ENCODE measurements at places on chromosomes 13 and 19.

- DNase-seq = no peak
- peak overlapping the region; percentile 18 for H3K4me3 ChIP-seq
- peaks cover 77% of the 10 kb centered on the region for H3K4me1 ChIP-seq
- no peaks in the 10 kb centered on the region for H3K27me3 ChIP-seq
- peak overlapping the region; percentile 91 for H3K27ac ChIP-seq
- peaks cover 32% of the 10 kb centered on the region for H3K36me3 ChIP-seq
These were observed 5.4 kb downstream of the KANK2 start for GRCh38 chr19:11191934-11192333.

DNA sequence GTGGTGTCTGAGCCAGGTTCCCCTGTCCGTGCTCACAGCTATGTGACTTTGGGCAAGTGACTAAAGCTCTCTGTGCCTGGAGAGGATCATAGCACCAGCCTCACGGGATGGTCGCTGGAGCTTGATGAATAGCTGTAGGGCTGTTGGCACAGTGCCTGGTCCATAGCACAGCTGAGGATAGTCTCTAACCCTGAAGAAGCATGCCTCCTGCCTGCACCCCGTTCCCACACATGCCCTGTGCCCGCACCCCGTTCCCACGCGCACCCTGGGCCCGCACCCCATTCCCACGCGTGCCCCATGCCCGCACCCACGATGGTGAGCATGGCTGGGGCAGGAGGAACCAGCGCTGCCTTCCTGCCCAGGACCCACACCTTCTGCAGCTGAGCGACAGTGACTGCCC is 63.7 kb upstream of the F7 start:
- H3K4me3 ChIP-seq = no peak overlapping the region
- H3K4me1 ChIP-seq = peaks cover 17% of the 10 kb centered on the region
- H3K27me3 ChIP-seq = no peaks in the 10 kb centered on the region
- H3K27ac ChIP-seq = peak overlapping the region; percentile 76
- no peaks in the 10 kb centered on the region for H3K36me3 ChIP-seq
- DNase-seq = no peak

- H3K27me3 ChIP-seq = no peaks in the 10 kb centered on the region
- no peak for DNase-seq
- no peaks in the 10 kb centered on the region for H3K4me1 ChIP-seq
- peaks cover 86% of the 10 kb centered on the region for H3K36me3 ChIP-seq
- no peak overlapping the region for H3K27ac ChIP-seq
- H3K4me3 ChIP-seq = no peak overlapping the region
These were observed 12.0 kb downstream of the KMT2B start for GRCh38 chr19:35729763-35730162.

GRCh38 chr19:11496391-11497163 is 9.1 kb downstream of the ZNF653 start:
- no peaks in the 10 kb centered on the region for H3K4me1 ChIP-seq
- DNase-seq = no peak
- no peaks in the 10 kb centered on the region for H3K27me3 ChIP-seq
- H3K36me3 ChIP-seq = peaks cover 12% of the 10 kb centered on the region

GRCh38 chr13:74256969-74257368 is 122.8 kb upstream of the KLF12 start:
- H3K27ac ChIP-seq = no peak overlapping the region
- no peak for DNase-seq
- H3K4me1 ChIP-seq = no peaks in the 10 kb centered on the region
- no peak overlapping the region for H3K4me3 ChIP-seq
- no peaks in the 10 kb centered on the region for H3K36me3 ChIP-seq

DNA sequence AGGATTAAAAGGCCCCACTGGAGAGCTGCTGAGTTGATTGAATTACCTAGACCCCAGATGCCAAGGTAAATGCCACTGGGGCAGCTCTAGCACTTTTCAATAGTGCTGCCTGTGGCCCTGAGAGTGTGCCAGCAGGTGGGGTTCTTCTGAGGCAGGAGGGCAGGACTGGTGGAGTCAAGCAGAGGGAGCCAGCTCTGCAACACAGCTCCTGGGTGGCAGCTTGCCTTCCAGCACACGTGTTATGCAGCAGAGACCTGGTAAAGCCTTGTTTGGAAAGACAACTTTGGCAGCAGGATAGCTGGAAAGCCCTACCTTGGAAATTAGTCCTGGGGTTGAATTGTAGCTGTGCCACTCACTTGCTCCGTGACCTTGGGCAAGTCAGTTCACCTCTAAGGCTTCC is 306.6 kb downstream of the ATP8A2 start:
- no peaks in the 10 kb centered on the region for H3K27me3 ChIP-seq
- H3K4me3 ChIP-seq = no peak overlapping the region
- no peaks in the 10 kb centered on the region for H3K4me1 ChIP-seq
- H3K36me3 ChIP-seq = no peaks in the 10 kb centered on the region

DNA sequence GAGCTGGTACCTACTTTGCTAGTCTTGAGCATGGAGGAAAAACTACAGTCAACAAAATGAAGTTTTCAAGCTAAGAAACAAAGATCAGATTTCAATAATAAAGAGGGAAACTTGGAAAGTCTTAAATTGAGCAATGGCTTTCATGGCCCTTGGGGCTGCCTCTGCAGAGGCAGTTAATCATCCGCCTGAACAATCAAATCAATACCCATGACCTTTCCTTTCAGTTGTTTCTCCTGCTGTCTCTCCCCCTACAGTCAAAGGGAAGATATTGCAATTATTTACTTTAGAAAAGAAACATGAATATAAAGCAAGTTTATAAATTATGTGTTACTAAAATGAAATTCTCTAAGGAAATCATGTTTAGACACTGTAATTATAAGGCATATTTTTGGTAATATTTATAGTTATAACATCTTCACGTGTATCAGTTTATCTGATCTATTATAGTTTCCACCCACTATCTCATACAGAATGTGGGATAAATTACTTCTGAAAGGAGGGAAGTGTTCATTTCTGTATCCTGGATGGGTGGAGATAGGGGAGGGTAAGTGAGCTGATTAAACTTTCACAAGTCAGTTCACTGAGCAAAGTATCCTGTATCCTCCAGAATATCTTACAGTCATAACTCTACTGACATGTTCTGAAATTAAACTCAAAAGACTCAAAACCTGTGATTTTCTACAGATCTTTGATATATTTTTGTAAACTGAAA is 72.4 kb upstream of the TSC22D1 start:
- no peak for DNase-seq
- H3K27me3 ChIP-seq = no peaks in the 10 kb centered on the region
- no peak overlapping the region for H3K27ac ChIP-seq
- no peaks in the 10 kb centered on the region for H3K36me3 ChIP-seq

DNA sequence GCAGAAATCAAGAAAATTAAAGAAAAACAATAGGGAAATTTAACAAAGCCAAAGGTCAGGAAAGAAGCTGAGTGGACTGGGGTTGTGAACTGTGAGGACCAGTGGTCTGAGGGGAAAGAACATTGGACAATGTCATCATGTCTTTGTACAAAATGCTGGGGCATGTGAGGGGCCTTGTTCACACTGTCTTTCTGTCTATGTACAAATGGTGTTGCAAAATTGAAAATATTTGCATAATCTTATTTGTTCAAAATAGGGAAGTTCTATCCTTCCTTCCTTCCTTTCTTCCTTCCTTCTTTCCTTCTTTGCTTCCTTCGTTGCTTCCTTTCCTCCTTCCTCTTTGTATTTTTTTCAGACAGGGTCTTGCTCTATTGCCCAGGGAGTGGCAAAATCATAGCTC is 79.2 kb upstream of the SCEL start:
- no peaks in the 10 kb centered on the region for H3K27me3 ChIP-seq
- no peak for DNase-seq
- H3K36me3 ChIP-seq = no peaks in the 10 kb centered on the region
- H3K27ac ChIP-seq = no peak overlapping the region

DNA sequence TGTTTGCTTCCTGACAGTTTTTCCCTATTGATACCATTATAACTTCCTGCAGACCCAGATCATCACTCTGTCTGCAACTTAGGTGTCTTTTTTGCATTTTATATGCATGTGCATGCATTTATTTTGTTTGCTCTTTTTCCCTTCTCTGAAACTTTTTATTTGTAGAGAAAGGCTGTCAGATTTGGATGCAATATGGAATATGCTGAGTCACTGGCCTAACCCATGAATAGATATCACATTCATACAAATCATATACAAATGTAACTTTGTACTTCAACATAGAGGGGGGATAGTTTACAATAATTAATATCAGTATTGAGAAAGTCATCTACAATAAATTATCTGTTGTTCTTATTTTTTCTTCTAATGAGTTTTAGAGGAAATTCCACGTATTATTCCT is 1465.0 kb downstream of the EFNB2 start:
- no peak overlapping the region for H3K4me3 ChIP-seq
- no peaks in the 10 kb centered on the region for H3K36me3 ChIP-seq
- no peaks in the 10 kb centered on the region for H3K4me1 ChIP-seq
- no peaks in the 10 kb centered on the region for H3K27me3 ChIP-seq
- DNase-seq = no peak

- no peaks in the 10 kb centered on the region for H3K36me3 ChIP-seq
- no peaks in the 10 kb centered on the region for H3K27me3 ChIP-seq
- no peak overlapping the region for H3K27ac ChIP-seq
- no peak for DNase-seq
- no peak overlapping the region for H3K4me3 ChIP-seq
These were observed 45.5 kb downstream of the BRD4 start for GRCh38 chr19:15286688-15287365.

- H3K4me1 ChIP-seq = peaks cover 37% of the 10 kb centered on the region
- peak overlapping the region; percentile 95 for H3K4me3 ChIP-seq
- DNase-seq = no peak
- H3K36me3 ChIP-seq = no peaks in the 10 kb centered on the region
- H3K27ac ChIP-seq = peak overlapping the region; percentile 26
These were observed 112.6 kb downstream of the KCNRG start for GRCh38 chr13:50127726-50128291.

DNA sequence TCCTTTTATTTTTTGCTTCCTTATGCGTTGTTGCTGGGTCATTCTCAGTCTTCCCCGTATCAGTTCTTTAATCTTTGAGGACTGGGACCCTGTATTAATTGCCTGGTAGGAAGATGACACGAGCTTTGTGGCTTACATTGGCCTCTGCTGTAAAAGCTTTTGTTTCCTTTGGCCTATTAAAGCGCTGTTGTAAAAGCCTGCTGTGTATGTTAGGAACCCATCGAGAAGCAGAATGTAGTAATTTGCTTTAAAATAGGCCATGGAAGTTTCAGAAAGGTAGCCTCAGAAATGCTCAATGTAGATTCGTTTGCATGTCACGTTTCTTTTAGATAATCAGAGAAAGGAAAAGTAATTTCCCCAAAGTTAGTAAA is 257.5 kb upstream of the STARD13 start:
- no peaks in the 10 kb centered on the region for H3K36me3 ChIP-seq
- no peaks in the 10 kb centered on the region for H3K27me3 ChIP-seq
- H3K4me3 ChIP-seq = peak overlapping the region; percentile 49
- H3K27ac ChIP-seq = peak overlapping the region; percentile 98
- H3K4me1 ChIP-seq = peaks cover 30% of the 10 kb centered on the region

DNA sequence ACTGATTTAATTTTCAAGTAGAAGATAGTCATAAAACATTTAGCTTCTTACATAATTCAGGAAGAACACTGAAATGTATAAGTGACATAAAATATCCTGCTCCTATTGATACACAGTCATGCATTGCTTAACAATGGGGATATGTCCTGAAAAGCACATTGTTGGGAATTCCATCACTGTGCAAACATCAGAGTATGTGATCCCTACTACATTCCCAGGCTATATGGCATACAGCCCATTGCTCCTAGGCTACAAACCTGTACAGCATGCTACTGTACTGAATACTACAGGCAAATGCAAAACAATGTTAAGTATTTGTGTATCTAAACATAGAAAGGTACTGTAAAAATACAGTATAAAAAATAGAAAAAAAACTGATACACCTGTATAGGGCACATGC is 723.9 kb upstream of the ARGLU1 start:
- H3K36me3 ChIP-seq = no peaks in the 10 kb centered on the region
- H3K4me1 ChIP-seq = no peaks in the 10 kb centered on the region
- H3K27ac ChIP-seq = no peak overlapping the region
- DNase-seq = no peak

- no peaks in the 10 kb centered on the region for H3K4me1 ChIP-seq
- no peak for DNase-seq
- no peak overlapping the region for H3K27ac ChIP-seq
These were observed 19.5 kb downstream of the ADGRE2 start for GRCh38 chr19:14758816-14759215.

- no peak for DNase-seq
- no peaks in the 10 kb centered on the region for H3K4me1 ChIP-seq
- no peak overlapping the region for H3K27ac ChIP-seq
These were observed 256.0 kb downstream of the PCDH9 start for GRCh38 chr13:66974174-66974573.

GRCh38 chr13:75771818-75772217 is 135.7 kb downstream of the LMO7 start:
- H3K36me3 ChIP-seq = no peaks in the 10 kb centered on the region
- DNase-seq = no peak
- H3K4me1 ChIP-seq = peaks cover 19% of the 10 kb centered on the region
- no peak overlapping the region for H3K4me3 ChIP-seq
- H3K27me3 ChIP-seq = no peaks in the 10 kb centered on the region

DNA sequence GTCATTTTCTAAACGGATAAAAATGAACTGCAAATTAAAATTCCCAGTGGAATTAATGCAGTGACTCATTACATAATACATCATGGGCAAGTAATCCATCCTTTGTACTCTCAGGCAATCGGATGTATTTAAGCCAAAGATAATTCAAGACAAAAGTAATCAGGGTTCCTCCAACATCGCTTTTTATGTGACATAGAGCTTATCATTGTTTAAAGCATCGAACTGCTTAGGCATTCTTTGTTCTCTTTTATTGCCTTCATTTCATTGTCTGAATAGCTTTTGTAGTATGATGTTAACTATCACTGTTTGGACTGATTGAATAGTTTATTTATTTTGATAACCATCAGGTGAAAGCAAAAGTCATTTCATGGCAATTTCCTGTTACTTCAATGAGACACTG is 209.4 kb downstream of the ITGBL1 start:
- no peaks in the 10 kb centered on the region for H3K36me3 ChIP-seq
- DNase-seq = no peak
- no peaks in the 10 kb centered on the region for H3K27me3 ChIP-seq
- H3K4me3 ChIP-seq = no peak overlapping the region
- no peak overlapping the region for H3K27ac ChIP-seq
- no peaks in the 10 kb centered on the region for H3K4me1 ChIP-seq

- H3K4me1 ChIP-seq = no peaks in the 10 kb centered on the region
- no peak overlapping the region for H3K27ac ChIP-seq
- DNase-seq = no peak
- no peak overlapping the region for H3K4me3 ChIP-seq
These were observed 34.9 kb upstream of the GPR183 start for GRCh38 chr13:99341969-99342722.

DNA sequence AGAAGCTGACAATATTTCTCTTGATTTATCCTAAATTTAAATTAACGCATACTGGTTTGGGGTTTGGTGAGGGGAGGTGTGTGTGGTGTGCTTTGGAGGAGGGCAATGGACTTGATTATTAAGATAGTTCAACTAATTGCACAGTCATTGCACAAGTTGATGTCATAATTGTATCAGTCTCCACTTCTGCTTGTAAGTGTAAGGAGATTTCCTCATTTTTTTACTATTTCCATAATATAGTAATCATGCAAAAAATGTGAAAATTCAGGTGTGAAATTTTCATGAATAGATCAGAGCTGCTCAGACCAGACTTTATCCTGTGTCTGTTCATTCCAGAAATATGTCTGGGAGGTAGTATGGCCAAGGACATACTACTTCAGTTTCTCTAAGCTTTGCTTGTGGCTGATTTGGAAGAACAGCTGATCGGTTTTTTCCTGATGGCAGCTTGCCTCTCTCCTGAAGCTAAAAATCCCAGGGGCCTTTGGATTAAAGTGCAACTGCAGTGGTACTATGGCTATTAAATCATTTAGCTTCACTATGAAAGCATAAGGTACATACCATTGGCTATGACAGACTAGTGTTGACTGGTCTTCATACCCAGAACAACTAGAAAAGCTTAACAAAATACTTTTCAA is 201.8 kb upstream of the MIR17HG start:
- no peak for DNase-seq
- no peaks in the 10 kb centered on the region for H3K4me1 ChIP-seq
- no peak overlapping the region for H3K4me3 ChIP-seq
- no peaks in the 10 kb centered on the region for H3K27me3 ChIP-seq
- H3K36me3 ChIP-seq = no peaks in the 10 kb centered on the region

All from vagina (tissue), 2 donors.